NCI-H1092 (cell line): ENCODE measurements at places on chromosomes 3 and 15.

DNA sequence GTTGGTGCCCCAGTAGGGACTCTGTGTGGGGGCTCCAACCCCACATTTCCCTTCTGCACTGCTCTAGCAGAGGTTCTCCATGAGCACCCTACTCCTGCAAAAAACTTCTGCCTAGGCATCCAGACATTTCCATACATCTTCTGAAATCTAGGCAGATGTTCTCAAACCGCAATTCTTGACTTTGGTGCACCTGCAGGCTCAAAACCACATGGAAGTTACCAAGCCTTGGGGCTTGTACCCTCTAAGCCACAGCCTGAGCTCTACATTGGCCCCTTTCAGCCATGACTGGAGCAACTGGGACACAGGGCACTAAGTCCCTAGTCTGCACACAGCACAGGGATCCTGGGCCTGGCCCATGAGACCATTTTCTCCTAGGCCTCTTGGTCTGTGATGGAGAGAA lies 66.5 kb upstream of the VGLL3 start:
- DNase-seq, result no peak

GRCh38 chr15:82314769-82315518 lies 34.3 kb downstream of the GOLGA6L10 start:
- no peak for DNase-seq

GRCh38 chr3:197597335-197597734 lies 41.6 kb upstream of the BDH1 start:
- no peak for DNase-seq

- DNase-seq, result no peak
Measured at GRCh38 chr3:27354161-27354560, 15.0 kb downstream of the NEK10 start.

GRCh38 chr15:98513428-98513986 lies 134.8 kb upstream of the IGF1R start:
- no peak for DNase-seq

DNA sequence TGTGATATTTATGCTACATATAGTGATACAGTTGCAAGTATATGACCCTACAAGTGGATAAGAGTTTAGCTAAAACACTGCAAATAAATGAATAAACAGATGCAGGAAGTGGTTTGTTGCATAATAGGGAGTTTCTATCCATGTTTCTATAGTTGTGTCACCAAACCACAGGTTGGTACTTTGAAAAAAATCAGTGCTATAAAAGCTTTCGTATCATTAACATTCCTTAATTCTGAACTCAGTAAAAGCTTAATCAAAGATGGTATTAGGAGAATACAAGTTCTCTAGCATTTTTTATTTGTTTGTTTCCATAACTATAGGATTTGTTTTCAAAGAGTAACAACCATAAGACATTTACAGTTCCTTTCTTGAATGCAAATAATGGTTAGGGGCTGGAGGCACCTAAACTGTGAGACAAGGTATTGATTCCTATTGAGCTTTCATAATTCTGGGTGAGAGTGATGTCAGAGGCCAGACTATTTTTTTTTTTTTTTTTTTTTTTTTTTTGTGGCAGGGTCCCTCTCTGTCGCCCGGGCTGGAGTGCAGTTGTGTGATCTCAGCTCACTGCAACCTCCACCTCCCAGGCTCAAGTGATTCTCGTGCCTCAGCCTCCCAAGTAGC lies 29.6 kb downstream of the CPOX start:
- no peak for DNase-seq

DNA sequence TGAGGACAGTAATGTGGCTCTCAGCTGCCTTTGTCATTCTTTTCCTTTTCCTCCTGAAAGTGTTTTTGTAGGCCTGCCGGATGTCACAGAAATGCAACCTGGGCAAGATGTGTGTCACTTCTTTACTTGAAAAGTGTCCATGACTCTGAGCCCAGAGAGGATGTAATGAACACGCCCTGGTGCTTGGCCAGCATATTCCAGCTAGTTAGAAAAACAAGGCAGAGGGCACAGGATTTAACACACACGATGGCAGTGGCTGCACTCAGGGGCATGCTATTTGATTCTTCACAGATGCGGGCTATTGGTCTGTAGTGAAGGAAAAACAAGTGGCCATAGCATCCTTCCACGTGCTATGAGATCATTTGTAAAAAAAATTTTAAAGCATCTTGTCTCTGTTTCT lies 30.3 kb upstream of the PTX3 start:
- DNase-seq, result no peak

DNA sequence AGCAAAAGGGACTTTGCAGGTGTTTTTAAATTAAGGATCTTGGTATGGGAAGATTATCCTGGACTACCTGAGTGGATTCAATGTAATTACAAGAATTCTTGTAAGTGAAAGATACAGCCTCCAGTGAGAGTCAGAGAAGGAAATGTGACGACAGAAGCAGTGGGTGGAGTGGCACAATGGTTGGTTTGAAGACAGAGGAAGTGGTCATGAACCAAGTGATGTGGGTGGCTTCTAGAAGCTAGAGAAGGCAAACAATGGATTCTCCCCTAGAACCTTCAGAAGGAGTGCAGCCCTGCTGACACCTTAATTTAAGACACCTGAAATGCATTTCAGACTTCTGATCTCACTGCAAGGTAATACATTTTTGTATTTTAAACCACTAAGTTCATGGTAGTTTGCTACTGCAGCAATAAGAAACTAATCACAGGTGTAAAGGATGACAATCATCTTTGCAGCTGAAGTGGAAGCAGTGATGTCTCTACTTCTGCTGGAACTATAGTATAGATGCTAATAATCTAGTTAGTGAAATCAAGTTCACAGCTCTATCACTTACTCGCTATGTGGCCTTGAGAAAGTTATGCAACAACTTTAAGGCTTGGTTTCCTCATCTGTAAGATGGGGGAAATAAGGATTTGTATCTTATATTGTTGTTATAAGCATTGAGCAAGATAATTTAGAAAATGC lies 403.4 kb upstream of the SUCLG2 start:
- DNase-seq, result no peak

GRCh38 chr15:81292523-81293001 lies 31.4 kb downstream of the STARD5 start:
- DNase-seq, result no peak
